ENCODE measurements at places on chromosomes 2 and 18. TPM values are rescaled to one million over a fixed set of nuclear protein-coding genes. Genes with fewer than 3 reads are reported as not detected.

The PJVK gene
- 5.8 TPM for total RNA-seq

DNA sequence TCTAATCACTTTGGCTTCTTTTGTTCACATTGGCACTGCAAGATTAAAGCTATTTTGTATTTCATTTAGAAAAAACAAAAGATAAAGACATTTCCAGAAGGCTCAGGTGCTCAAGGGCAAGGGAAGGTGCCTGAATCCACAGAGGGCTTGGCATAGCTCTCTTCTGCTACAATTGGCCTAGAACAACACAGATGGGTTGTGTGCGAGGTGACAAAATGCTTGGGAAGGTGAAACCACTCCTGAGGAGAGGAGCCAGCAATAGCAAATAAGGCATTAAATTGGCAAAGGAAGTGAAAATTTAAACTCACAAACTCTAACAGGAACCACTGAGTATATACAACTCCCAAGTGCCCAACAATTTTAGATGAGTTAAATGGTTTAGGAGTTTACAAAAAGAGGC, 1290.4 kb upstream of the CHAC2 start:
- no peak for DNase-seq

DNA sequence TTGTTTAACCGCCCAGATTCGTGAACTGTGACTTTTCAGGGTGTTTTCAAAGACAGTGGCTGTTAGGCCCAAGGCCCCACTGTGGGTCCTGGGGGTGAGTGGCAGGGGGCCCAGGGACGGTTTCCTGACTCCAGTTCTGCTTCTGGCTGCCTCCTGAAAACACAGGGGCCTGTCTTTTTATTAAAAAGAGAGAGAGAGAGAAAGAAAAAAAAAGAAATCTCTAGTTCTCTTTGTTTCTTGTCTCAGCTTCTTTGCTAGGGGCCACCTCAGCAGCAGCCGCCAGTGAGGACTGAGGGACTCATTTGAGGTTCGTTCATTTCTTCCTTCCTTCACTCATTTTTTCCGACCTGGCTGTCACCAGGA, 15.4 kb upstream of the E2F6 start:
- DNase-seq, result no peak

- DNase-seq, result no peak
Observed at GRCh38 chr2:33488715-33489540, 12.5 kb downstream of the RASGRP3 start.

- DNase-seq, result no peak
Observed at GRCh38 chr2:88903749-88904353, 212.4 kb downstream of the RPIA start.

All from ureter (tissue), 1 donor.